ENCODE measurements at places on chromosomes 6 and 20. TPM values are rescaled to one million over a fixed set of nuclear protein-coding genes. Genes with fewer than 3 reads are reported as not detected.

PROKR2 gene
- total RNA-seq, result not detected

GNAS gene
- 1,193 TPM for total RNA-seq

PRPH2 gene
- total RNA-seq, result 1.1 TPM

DACT2 gene
- total RNA-seq, result not detected

MYO6 gene
- total RNA-seq, result 17.1 TPM

SPAG4 gene
- 3.1 TPM for total RNA-seq

SLC35B3 gene
- 27.3 TPM for total RNA-seq

HMGCLL1 gene
- total RNA-seq, result not detected

Data from HFFc6 (cell line).